ENCODE measurements at places on chromosomes 13 and 19.

GRCh38 chr19:35476149-35476548, 14.1 kb downstream of the KRTDAP start:
- DNase-seq = no peak

- no peak for DNase-seq
Observed at GRCh38 chr19:33193865-33194362, at the start of gene LRP3. Gene LRP3 (plus strand): TSS chr19:33194330. CDS start chr19:33194786, 456 bp downstream.

- DNase-seq = no peak
Observed at GRCh38 chr19:29577649-29577963, 28.5 kb upstream of the POP4 start.

- DNase-seq = no peak
Observed at GRCh38 chr13:42393573-42394360, 121.8 kb downstream of the AKAP11 start.

DNA sequence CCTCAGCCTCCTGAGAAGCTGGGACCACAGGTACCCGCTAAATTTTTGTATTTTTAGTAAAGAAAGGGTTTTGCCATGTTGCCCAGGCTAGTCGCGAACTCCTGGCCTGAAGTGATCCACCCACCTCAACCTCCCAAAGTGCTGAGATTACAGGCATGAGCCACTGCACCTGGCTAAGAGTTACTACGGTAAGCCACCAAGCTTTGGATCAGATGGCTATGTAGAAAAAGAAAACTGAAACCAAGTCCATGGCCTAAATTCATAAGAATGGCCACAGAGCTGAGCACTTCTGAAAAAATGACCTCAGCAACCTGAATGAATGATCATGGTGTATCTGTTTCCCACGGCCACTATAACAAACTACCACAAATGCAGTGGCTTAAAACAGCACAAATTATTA, 9.4 kb downstream of the OPA3 start:
- no peak for DNase-seq

- DNase-seq = no peak
Observed at GRCh38 chr19:17490411-17490810, 20.1 kb downstream of the SLC27A1 start.

DNA sequence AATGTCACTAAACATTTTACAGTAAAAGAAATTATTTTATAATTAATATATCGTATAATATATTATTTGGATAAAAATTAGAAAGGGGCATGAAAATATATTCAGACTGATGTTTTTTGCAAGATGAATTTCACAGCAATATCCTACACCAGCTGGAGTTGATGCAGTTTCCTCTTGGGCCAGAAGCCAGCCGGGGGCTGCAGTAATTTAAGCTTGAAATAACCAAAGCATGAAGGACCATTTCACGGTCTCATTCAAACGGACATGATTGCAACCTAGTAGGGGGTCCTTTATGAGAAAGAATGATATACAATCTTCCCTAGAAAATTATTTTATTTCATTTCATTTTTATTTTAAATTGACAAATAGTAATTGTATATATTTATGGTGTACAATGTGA, 797.2 kb upstream of the PCDH9 start:
- no peak for DNase-seq

DNA sequence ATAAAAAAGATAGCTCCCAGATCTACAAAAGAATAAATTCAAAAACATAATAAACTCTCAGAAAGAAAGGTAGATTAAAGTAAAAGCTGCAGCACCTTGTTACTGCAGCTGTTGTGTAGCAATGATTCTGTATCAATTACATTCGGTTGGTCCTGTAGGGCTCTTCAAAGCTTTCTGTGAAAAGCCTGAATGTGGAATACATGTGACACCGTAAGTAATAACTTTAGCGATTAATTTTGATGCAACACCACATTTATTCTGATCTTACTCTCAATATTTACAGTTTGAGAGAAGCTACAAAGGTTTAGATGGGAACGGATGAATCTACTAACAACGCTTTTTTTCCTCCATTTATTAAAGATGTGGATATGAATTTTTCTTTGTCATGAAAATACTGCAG, 279.2 kb downstream of the DACH1 start:
- no peak for DNase-seq

DNA sequence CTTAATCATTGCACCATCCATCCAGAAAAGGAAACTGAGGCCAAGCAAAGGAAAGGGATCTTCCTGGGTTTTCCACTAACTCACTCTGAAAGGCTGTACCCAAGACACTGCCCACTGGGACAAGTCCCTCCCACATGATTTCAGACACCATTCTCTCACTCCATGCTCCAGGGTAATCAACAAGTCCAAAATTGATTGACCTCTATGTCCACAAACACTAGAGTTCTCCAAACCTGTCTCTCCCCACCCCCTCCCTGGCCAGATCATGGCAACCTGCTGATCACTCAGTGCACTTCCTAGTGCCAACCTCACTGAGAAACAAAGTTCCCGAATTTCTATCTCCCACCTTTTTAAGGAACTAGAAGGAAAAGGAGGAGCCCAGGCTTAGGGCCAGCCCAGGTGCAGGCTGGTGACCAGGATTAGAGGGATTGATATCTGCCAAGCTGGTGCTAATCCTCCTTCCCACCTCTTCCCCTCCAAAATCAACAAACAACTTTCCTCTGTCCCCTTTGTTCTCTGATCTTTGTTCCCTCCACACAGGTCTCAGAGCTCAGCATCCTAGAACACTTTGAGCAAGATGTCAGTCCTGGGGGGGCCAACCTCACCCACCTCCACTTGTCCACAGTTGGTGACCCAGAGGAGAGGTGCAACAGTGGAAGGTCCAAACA, 2.4 kb upstream of the CYP2A13 start:
- no peak for DNase-seq

- peak; percentile 95 for DNase-seq
Observed at GRCh38 chr13:113001241-113002140, 32.5 kb downstream of the MCF2L start.

- DNase-seq = no peak
Observed at GRCh38 chr19:44572581-44572900, 40.8 kb upstream of the IGSF23 start.

GRCh38 chr13:93227280-93227877, 772 bp downstream of the GPC6 start:
- DNase-seq = peak; percentile 39

DNA sequence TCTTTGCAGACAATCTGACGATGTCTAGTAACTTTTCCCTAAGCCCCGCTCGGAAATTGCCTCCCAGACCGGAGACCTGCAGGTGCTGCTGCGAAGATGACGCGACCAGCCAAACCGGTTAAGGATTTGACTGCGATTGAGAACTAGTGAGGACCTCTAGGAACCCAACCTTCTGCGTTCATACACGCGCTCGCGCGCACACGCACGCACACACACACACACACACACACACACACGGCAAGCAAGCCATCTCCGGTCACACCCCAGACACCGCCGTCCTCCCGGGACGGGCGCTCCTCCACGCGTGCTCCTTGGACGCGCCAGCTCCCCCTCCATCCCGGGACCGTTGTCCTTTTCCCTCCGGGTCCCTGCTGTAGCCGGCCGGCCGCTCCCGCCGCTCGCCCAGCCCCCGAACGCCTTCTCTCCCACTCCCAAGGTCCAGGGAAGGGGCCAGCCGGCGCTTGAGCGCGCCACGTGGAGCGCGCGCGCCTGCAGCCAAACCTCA, 1.2 kb downstream of the TBC1D4 start:
- DNase-seq = peak; percentile 39

DNA sequence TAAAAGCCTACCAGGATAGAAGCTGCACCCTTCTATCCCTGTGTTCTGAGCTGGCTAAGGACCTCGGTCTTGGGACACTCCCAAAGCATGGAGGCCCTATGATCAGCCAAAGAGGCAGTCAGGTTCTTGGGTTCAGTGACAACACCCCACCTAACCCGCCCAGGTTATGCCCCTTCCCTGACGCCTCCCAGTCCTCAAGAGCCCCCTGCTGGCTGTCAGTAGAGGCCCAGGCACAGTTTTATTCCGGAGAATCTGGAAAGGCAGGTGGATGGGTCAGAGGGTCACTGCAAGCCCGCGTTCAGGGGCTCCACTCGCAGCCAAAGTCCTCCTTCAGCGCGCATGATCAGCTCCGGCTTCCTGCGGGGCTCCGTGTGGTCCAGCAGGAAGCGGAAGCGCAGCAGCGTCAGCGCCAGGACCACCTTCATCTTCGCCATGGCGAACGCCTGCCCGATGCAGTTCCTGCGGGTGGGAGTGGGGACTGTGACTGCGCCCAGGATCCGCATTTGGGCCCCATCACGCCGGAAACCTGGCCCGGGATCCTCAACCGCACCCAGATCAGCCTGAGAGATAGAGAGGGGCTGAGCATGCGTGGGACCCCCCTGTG, 22.3 kb downstream of the OR10H3 start:
- DNase-seq = no peak

DNA sequence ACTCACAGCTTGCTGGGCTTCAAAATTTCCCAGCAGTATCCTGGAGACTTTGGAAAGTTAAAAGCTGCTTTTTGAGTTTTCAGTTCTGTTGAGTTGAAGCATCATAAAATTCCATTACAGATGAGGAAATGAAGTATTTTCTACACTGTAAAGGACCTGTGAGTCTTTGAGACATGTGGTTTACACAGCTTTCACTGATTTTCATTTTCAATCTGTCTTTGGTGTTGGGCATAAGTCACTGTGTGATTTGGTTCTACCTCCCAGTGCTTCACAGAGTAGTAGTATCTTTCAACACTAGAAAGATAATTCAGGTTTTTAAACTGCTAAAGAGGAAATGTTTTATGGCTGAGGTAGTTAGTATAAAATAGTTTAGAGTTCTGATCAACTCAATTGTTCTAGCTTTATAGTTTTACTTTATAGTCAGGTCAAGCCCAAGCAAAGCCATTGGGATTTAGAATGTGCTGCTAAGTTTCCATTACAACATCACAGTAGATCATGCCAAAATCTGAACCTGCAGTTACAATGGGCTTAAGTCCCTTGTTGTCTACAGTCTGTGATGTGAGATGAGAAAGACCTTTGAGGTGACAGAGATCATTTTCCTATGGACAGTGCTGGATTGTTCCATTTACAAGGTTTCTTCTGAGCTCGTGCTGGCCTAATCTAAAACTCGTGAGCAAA, 161.6 kb downstream of the FLT1 start:
- no peak for DNase-seq

GRCh38 chr13:61045251-61045650, 370.4 kb downstream of the PCDH20 start:
- no peak for DNase-seq

DNA sequence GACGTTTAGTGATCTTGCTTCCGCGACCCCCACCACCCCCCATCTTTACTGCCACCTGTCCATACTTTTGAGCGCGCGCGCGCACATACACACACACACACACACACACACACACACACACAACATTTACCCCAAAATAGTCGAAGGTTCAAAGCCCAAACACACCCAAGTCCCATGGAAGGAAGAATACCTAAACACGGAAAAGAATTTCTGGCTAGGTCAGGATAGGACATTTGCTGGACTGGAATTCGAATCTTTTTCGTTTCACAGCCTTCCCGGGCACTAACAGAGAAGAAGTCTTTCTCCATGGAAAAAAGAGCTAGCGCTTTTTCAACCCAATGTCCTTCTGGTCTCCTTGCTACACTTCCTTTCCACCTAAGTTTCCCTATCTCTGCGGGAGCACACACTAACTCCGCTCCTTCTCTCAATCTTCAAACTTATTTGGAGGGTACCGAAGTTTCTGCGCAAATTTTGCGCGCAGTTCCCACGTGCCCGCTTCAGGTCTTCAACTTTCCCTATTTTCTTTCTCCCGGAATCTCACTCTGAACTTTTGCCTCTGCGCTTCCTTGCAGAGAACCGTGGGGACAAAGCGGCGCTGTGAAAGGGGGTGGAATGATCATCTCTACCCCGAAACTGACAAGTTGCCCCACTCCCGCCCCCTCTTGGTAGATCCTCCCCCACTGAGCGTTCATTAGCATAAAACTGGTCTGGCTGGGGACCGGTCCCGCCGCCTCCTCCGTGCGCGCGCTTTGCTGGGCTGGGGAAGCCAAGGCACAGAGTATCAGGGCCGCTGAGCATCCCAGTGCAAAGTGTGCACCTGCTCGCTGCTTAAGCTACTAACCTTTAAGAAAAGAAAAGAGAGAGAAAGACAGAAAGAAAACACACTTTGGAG, 2.7 kb downstream of the DACH1 start:
- DNase-seq = peak; percentile 26

- no peak for DNase-seq
Observed at GRCh38 chr19:17982430-17982829, 15.5 kb downstream of the KCNN1 start.

DNA sequence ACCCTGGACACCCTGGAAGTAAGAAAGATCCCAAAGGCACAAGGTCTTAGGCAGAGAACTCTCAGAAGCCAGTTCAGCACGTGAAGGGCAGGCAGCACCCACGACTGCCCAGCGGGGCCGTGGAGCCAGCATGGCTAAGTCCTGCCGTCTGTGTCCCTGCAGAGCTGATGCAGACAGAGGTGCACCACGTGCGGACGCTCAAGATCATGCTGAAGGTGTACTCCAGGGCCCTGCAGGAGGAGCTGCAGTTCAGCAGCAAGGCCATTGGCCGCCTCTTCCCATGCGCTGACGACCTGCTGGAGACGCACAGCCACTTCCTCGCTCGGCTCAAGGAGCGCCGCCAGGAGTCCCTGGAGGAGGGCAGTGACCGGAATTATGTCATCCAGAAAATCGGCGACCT, 44.8 kb downstream of the PEX11G start:
- no peak for DNase-seq

DNA sequence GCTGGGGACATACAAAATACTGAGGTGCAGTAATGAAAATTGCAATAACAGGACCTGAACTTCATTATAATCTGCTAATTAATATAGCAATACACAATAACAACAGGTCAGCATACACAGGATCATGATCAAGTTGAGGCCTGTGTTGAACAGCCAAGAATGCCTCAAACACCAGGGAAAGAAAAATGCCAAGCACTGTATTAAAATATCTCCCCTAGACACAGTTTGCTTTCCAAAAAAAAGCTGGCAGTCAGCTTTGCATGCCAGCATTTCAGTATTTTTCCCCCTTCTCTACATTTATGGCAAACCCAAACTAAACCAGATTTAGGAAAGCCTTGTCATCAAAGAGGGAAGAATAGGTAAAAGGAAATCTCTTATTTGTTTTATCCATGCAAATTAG, 226.9 kb downstream of the LHFPL6 start:
- DNase-seq = no peak

- DNase-seq = no peak
Observed at GRCh38 chr13:78372581-78372980, 230.8 kb downstream of the POU4F1 start.

- no peak for DNase-seq
Observed at GRCh38 chr13:79406597-79406908, 498 bp upstream of the RBM26 start.

GRCh38 chr19:2064395-2064787, 13.3 kb upstream of the MKNK2 start:
- no peak for DNase-seq

Data from NCI-H774 (cell line).